ENCODE measurements at places on chromosomes 2 and 18.

- H3K4me1 ChIP-seq = peaks cover 13% of the 10 kb centered on the region
- peak overlapping the region; percentile 96 for H3K27ac ChIP-seq
- H3K36me3 ChIP-seq = no peaks in the 10 kb centered on the region
- H3K27me3 ChIP-seq = no peaks in the 10 kb centered on the region
These were observed 1.1 kb upstream of the PXDN start for GRCh38 chr2:1745171-1746023.

DNA sequence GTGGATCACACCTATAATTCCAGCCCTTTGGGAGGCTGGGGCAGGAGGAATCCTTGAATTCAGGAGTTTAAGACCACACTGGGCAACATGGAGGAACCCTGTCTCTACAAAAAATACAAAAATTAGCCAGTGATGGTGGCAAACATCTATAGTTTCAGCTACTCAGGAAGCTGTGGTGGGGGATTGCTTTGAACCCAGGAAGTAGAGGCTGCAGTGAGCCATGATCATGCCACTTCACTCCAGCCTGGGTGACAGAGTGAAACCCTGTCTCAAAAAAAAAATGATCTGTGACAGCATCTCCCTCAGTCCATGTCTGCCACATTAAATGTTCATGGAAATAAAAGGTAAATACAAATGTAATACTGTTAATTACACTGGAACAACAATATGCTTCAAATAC is 121.4 kb upstream of the COL5A2 start:
- DNase-seq = no peak
- H3K27ac ChIP-seq = no peak overlapping the region
- no peak overlapping the region for H3K4me3 ChIP-seq

- H3K27me3 ChIP-seq = no peaks in the 10 kb centered on the region
- no peak for DNase-seq
- H3K36me3 ChIP-seq = no peaks in the 10 kb centered on the region
These were observed 36.2 kb downstream of the LRRFIP1 start for GRCh38 chr2:237663517-237664110.

DNA sequence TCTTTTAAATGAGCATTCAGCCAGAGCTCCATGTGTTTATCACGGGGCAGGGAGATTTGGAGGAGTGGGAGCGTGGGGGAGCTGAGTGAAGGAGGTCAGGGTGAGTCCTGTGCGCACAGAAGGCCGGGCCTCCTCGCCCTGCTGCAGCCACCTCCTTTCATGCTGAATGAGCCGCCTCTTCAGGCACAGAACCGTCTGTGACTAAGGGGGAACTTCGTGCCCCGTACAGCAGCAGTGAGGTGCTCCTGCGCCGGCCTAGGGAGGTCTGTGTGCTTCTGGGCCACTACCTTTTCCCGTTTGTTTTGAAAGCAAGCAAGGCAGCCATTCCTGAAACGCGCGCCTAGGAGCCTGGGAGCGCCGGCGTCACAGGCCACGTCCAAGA is 27.1 kb upstream of the ZNF516 start:
- H3K27me3 ChIP-seq = no peaks in the 10 kb centered on the region

GRCh38 chr2:11097038-11097720 is 58.1 kb upstream of the SLC66A3 start:
- H3K4me1 ChIP-seq = no peaks in the 10 kb centered on the region
- H3K27ac ChIP-seq = no peak overlapping the region
- H3K4me3 ChIP-seq = no peak overlapping the region
- no peak for DNase-seq

Data from thoracic aorta (tissue), 2 donors.